ENCODE measurements at places on chromosomes 1 and 21.

DNA sequence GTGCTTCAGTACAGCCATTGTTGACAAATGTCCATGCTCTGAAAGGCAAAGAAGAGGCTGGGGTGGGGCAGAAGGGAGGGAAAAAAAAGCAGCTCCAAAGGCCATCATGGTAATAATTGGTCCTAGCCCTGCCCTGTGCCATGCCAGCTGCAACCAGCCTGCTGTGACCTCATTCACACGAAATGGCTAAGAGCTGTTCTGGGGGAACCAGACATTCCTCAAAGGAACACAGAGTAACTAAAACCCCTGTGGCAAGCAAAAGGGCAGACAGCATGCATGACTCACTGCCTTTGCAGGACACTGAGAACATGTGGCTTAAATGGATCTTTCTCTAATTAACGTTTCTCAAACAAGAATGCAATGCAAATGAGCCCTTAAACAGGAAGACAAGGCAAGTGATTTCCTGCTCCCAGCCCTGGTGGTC is 42.3 kb downstream of the STYXL2 start:
- DNase-seq = no peak

- no peak for DNase-seq
These were observed 1.9 kb upstream of the ZFYVE9 start for GRCh38 chr1:52139817-52140540.

DNA sequence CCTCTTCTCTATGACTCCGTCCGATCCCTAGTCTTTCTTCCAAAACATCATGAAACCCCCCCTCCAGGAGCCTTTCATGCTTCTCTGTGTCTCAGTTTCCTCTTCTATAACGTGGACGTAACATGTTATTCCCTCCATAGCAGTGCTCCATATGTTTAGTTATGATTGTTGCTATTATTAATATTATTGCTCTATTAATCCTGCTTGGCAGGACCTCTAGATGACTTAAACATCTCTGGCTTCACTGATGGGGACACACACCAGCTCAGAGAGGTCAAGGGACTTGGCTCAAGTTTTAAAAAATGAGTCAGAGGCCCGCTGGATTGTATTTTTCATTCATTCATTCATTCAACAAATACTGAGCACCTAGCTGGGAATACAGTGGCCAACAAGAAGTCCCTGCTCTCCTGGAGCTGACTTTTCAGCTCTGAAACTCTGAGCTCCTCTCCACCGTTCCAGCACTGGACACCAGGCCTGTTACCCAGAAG is 404 bp upstream of the CPLANE2 start:
- DNase-seq = no peak

DNA sequence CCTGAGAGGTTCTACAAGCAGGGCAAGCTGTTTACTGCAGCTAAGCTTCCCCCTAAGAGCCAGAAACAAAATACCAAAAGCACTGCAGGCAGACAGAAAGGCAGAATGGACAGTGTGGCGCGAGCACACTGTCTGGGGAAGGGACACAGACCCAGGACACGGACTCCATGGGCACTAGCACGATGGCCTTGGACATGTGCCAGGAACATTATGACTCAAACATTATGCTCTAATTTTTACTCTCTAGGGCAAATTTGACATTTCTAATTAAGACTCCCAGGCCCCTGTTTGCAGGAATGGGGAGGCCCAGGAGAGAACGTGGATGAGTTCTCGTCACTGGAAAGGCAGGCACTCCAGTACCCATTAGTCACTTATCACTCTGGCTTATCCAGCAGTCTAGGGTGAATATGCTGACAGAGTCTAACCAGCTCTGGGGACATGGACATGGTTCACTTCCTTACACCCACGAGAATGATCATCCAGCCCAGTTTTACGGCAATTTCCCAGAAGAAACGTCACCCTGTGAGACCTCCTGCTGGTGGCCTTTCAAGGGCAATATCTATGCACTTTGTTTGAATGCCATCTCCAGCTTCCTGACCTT is 45.1 kb downstream of the CAPN8 start:
- no peak for DNase-seq
